ENCODE measurements at places on chromosomes 5 and 9. TPM values are rescaled to one million over a fixed set of nuclear protein-coding genes. Genes with fewer than 3 reads are reported as not detected.

The GFI1B gene
- total RNA-seq, result not detected

The JAK2 gene
- total RNA-seq, result 35.8 TPM

The HRCT1 gene
- not detected for total RNA-seq

The FOXD4L3 gene
- total RNA-seq, result 0.14 TPM

- no peaks in the 10 kb centered on the region for H3K27me3 ChIP-seq
- peaks cover 2% of the 10 kb centered on the region for H3K4me1 ChIP-seq
- no peak overlapping the region for H3K27ac ChIP-seq
- peaks cover 13% of the 10 kb centered on the region for H3K36me3 ChIP-seq
- no peak for DNase-seq
Measured at GRCh38 chr5:102961671-102962070, 158.3 kb downstream of the GIN1 start.

GRCh38 chr9:105188746-105189145 is 55.7 kb upstream of the SLC44A1 start:
- H3K27ac ChIP-seq, result no peak overlapping the region
- H3K36me3 ChIP-seq, result no peaks in the 10 kb centered on the region
- H3K27me3 ChIP-seq, result peaks cover 3% of the 10 kb centered on the region
- DNase-seq, result no peak
- no peak overlapping the region for H3K4me3 ChIP-seq

DNA sequence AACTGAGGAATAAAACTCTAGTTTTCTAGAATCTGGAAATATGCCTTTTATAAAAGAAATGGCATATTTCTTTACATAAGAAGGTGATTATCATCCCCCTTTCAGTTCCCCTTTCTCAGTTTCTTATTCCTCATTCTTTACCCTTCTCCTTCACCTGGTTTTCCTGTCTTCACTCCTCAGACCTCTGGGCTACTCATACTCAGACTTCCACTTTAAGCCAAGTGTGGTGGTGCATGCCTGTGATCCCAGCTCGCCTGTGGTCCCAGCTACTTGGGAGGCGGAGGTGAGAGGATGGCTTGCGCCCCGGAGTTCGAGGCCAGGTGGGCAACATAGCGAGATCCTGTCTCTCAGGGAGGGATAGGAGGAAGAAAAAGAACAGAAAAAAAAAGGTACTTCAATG is 57.2 kb downstream of the RANBP6 start:
- peaks cover 2% of the 10 kb centered on the region for H3K4me1 ChIP-seq
- H3K27me3 ChIP-seq, result no peaks in the 10 kb centered on the region
- peaks cover 2% of the 10 kb centered on the region for H3K36me3 ChIP-seq

- no peaks in the 10 kb centered on the region for H3K27me3 ChIP-seq
- H3K4me1 ChIP-seq, result no peaks in the 10 kb centered on the region
- H3K27ac ChIP-seq, result no peak overlapping the region
- no peak for DNase-seq
Measured at GRCh38 chr9:116262448-116262847, 108.9 kb downstream of the PAPPA start.

- H3K27me3 ChIP-seq, result no peaks in the 10 kb centered on the region
- H3K36me3 ChIP-seq, result peaks cover 11% of the 10 kb centered on the region
- DNase-seq, result no peak
- no peak overlapping the region for H3K27ac ChIP-seq
- H3K4me3 ChIP-seq, result no peak overlapping the region
- peaks cover 2% of the 10 kb centered on the region for H3K4me1 ChIP-seq
Measured at GRCh38 chr9:99970481-99970880, 64.0 kb downstream of the STX17 start.

GRCh38 chr5:169494941-169495548 is 88.5 kb upstream of the SPDL1 start:
- peaks cover 6% of the 10 kb centered on the region for H3K27me3 ChIP-seq
- no peaks in the 10 kb centered on the region for H3K4me1 ChIP-seq
- H3K36me3 ChIP-seq, result no peaks in the 10 kb centered on the region
- no peak overlapping the region for H3K4me3 ChIP-seq

DNA sequence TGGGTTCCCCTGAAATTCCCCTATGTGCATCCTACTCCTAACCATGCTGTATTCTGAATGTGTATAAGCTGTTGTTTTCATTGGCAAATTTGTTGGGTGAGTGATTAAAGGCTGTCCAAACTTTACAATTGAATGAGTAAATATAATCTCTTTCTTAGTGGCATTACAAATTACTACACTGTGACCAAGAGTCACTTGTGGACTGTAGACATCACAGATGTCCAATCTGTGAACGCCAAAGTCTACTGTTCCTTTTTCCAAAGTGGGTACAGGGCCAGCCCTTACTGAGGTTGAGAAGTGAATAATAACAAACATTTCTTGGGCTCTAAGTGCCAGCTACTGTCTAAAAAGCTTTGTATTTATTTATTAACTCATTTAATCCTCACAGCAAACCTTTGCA is 29.7 kb downstream of the MTMR12 start:
- H3K36me3 ChIP-seq, result peaks cover 29% of the 10 kb centered on the region
- DNase-seq, result no peak
- no peaks in the 10 kb centered on the region for H3K27me3 ChIP-seq
- no peak overlapping the region for H3K27ac ChIP-seq
